ENCODE measurements at places on chromosomes 2 and 18.

DNA sequence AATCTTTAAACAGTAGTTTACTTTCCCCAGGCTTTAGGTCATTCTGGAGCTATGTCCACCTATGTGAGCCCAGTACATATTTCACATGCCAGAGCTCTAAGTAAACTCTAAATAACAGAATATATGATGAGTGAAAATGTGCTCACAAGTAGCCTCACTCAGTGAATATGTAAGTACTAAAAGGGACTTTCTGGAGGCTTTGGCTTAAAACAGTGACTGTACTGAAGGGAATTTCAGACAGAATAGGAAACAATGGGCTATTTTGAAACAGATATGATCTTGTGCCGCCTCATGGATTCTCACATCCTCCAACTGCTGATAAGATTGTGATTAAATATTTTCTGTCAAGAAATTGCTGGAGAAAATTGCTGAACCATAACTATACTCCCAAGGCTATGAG, 747.9 kb downstream of the SOCS6 start:
- no peak for DNase-seq

DNA sequence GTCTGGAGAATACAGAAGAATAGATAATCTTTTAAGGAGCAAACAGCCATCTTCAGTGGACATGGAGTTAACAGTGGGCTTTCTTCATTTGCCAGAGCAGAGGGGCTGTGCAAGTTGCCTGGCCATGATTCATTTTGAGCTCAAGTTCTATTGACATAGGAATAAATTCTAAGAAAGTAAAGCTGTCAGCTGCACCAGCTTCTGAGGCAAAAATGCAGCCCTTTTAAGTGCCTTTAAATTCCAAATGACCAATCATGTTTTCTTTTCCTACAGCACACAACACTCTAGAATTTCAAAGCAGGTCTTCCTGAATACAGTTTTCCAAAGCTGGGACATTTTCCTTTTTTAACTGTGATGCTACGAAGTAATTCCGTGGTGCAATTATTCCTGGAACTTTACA, 246.4 kb upstream of the NT5C1B start:
- no peak for DNase-seq

DNA sequence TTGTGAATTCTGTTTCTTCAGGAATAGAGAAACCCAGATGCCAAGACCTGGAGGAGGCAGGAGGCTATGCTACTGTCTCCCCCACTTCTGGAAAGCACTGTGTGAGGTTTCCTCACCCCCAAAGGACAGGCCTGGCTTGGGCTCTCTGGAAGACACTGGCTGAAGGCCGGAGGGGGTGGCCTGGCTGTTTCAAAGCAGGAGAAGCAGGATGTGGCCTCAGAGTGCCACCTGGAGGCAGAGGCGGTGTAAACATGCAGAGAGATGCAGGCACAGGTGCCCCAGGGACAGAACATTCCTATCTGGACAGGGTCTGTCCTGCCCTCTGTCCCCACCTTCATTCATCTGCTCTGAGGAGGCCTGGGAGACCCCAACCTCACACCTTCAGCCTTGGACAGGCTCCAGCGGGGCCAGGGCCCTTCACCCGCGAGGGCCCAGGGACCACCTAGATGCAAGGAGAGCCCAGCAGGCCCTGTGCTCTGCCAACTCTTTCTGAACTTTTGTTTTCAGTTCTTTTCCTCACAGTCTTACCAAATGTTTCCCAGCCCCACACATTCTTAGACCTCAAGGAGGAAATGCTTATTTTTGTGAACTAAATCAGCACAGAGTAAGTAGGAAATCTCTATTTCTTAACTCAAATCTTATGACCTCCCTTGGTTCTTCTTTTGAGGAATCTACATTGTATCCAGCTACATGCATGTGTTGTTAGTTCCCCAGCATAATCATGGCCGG, 79.2 kb downstream of the LONRF2 start:
- DNase-seq, result peak; percentile 43

DNA sequence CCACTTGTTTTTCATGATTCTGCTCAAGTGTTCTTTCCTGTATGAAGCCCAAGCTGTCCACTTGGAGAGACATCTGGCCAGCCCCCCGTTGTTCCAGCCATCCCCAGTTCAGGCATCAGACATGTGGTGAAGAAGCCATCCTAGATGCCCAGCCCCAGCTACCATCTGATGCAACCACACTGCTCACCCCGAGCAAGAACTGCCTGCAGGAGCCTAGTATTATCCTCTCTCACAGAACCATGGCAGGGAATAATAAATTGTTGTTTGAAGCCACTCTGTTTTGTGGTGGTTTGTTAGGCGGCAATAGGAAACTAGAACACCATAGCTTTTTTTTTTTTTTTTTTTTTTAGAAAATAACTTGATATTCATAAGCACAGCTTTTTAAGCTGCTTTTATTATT, 19.5 kb upstream of the DARS1 start:
- DNase-seq, result no peak

DNA sequence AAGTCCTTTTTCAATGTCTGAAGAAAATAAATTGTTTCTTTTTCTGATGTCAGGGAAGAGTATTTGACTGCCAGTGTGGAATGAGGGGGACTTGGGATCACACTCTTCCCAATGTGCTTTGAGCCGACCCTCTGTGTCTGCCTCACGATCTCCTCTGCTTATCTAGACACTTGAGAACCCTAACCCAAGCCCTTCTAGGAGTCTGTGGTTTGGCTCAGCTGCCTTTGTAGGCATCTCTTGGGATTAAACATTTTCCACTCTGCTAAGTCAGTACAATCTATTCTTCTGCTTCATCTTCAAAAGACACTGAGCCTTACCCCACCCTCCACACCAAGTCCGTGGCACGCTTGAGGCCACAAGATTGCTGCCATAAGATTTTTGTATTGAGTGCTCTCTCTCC, 19.4 kb downstream of the FAM110C start:
- DNase-seq, result no peak

GRCh38 chr2:134918526-134919340, at the start of gene CCNT2:
TSS of gene CCNT2 (plus strand) at chr2:134918822. CDS start at chr2:134918855, 33 bp downstream.
- peak; percentile 99 for DNase-seq

GRCh38 chr2:181456660-181457120, 496 bp upstream of the ITGA4 start:
- peak; percentile 90 for DNase-seq

DNA sequence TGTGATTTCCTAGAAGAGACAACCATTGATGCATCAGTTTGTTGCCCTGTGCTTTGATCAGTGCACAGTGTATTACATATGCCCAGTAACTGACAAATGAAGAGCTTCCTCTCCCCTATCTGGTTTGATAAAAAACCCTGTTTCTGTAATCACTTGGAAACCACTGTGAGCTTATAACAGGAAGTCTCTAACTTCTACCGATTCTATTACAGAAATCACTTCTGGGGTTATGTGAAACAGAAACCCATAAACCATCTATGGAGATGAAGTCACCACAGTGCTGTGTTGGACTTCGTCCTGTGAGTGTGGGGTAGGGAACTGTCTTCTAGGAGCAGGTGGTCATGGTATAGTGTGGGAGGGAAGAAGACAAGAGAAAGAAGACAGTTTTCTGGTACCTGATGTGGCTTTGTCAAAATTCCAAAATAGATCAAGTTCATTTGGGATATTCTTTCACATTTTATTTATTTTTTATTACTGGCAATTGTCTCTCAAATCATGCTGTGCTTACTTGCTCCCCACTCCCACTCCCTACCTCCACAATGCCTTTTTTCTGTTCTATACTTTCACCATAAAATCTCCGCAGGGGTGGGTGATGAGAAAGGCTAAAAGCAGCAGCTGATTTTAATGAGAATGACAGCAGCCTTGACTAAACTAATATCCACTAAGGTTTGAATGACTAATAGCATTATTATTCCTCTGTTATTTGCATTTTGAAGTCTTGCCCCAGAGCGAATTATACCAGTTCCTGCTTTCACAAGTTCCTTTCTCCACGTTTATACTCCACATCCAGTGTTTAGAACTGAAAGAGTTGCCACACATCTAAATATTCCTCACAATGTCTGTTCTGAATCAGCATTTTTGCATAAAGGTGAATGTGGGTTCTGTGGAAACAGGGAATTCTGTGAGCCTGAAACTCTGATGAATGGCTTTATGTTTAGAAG, 41.7 kb upstream of the RND3 start:
- DNase-seq, result peak; percentile 63

DNA sequence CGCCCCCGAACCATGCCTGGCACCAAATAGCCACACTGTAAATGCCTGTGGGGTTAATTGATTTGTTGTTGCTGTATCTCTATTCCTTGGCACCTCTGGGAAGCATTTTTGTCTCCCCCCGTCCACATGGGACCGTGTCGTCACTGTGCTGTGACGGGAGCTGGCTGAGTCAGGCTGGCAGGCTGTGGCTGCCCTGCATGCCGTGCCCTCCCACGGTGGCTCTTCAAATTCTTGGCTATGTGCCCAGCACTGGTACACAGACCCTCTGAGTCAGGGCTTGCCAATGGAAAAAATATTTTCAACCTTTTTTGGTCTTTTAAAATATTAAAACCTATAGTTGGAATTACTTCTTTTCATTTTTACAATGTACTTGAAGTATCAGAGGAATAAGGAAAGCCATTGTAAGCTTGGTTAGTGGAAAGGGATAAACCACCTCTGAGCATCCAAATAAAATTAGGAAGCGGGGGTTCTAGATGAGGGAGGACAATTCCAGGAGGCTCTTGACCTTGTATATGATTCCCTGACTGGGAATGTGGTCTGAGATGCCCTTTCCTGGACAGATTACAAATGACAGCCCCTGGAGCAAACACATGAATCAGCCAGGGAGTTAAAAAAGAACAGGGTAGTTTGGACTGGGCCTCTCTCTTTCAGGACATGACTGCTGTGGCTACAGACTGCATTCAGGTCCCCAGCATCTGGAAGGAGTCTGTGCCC, 59.4 kb downstream of the DGKD start:
- DNase-seq, result no peak

DNA sequence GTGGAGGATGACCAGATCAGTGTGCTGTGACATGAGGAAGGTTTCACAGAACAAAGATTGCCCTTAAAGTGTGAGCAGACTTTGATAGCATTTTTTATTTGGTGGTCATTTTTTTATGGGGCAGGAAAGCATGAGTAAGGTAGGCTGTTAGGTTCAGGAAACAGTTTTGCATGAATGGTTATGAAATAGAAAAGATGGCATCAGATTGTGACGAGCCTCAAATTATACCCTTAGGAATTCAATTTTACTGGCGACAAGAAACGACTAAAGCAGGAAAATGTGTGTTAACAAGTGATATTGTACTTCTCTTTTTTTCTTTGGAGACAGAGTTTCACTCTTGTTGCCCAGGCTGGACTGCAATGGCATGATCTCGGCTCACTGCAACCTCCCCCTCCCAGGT, 44.7 kb downstream of the PIK3C3 start:
- no peak for DNase-seq

GRCh38 chr2:18814387-18814786, 225.0 kb upstream of the NT5C1B start:
- DNase-seq, result no peak

DNA sequence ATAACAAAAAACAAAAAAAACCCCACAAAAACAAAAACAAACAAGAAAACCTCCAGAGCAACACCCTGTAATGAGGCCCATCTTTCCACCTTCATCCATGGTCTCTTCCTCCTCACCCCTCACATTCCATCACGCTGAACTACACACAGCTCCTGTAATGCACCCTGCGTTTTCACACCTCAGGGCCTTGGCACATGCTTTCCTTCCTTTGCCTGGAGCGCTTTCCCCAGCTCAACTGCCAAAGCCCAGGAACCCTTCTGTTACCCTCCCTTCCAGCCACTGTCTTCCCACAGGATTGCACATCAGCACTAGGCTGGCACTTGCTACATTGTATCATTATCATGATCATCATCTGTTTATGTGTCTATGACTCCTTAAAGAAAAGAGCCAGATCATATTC, 29.4 kb downstream of the TMEM247 start:
- DNase-seq, result no peak

GRCh38 chr2:207230261-207231105, 64.7 kb upstream of the KLF7 start:
- DNase-seq, result peak; percentile 15

- DNase-seq, result peak; percentile 81
Measured at GRCh38 chr2:70094978-70095719, 7.9 kb downstream of the PCBP1 start.

GRCh38 chr2:25567406-25567805, 106.0 kb downstream of the DTNB start:
- DNase-seq, result peak; percentile 53

DNA sequence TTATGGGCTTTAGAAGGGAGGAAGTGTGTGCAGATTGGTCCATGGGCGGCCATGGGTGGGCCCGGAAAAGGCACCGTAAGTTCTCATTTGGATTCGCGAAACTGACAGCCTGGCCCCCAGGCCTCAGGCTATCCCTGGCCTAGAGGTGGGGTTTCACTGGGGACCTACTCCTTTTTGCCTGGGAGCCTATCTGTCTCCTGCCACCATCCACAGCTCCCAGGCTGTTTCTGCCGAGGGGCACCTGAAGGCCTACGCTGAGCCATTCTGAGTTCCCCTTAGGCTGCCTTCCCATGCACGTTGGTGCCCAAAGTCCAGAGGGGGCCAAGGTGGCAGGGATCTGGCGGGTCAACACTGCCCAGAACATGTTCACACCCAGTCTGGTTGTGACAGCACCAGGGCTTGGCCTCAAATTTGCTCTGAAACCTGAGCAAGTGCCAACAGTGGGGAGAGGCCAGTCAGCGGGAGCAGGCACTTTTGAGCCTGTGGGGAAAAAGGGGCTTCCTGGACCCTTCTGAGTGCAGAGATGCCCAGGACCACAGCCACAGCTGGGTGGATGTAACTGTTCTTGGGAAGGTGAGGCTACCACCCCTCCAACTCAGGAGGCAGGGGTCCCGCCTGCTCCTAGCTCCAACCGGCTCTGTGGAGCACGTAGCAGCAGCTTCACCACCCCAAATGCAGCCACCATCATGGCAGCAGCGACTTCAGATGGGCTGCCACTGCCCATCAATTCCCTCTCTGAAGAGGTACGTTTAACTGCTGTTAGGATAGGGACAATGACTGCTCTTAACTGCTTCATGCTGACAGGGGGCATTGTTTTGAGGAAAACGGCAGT, 73.6 kb upstream of the ZNF804A start:
- DNase-seq, result no peak

DNA sequence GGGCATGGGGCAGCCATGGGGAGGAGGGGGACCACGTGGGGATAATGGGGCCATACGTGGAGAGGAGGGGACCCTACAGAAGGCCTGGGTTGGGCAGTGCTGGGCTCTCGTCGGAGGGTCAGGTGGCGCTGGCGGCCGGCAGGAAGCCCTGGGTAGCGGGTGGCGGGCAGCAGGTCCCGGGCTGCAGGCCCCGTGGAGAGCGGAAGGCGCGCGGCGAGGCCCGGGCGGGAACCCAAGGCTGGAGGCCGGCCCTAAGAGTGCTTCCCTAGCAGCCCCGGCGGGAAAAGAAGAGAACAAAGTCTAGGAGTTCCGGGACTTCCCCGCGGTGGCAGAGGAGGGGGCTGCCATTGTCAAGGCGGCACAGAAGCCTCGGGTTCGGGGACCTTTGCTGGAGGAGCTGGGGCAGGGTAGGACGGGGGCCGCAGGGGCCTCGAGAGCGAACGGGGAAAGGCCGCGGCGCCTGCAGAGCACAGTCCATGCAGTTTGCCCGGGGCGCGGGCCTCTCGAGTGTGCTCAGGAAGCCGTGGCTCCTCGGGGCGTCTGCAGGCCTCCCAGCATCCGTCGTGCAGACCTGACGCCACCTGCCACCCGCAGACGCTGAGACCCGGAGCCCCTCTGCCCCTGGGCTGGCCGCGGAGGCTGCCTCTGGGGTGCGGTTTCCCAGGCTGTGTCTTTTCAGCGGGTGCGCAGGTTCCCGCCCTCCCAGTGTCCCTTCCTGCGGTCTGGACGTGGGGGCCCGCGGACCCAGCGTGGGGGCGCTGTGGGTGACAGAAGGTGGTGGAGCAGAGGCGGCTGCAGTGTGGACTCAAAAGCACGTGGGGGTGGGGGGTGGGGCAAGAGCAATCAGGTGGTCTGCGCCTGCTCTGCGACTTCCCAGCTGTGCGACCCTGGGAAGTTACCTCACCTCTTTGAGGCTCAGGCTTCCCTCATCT, 19.4 kb upstream of the NCL start:
- peak; percentile 39 for DNase-seq

- no peak for DNase-seq
Measured at GRCh38 chr2:105782646-105783045, 37.9 kb downstream of the NCK2 start.

Measured in MM.1S (cell line).